ENCODE measurements at places on chromosomes 2 and 18.

- no peak for DNase-seq
These were observed 82.5 kb downstream of the CERS6 start for GRCh38 chr2:168538534-168538933.

DNA sequence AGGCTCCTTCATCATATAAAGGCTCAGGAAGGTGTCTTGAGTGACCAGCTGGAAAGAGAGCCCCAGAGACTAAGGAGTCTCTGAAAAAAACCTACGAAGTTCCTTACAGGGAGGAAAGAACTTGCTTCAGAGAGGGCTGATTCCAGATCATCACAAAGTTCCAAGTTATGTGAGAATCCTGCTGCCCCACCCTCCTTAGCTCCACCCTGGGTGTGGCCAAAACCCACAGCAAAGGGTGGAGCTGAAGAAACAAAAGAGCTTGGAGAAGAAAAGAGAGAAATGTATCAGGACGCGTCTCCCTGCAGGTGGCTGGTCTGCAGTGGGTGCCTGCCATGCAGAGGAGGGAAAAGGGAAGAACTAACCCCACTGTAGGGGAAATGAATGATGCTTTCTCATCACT, 32.8 kb upstream of the ZNF396 start:
- DNase-seq, result no peak

DNA sequence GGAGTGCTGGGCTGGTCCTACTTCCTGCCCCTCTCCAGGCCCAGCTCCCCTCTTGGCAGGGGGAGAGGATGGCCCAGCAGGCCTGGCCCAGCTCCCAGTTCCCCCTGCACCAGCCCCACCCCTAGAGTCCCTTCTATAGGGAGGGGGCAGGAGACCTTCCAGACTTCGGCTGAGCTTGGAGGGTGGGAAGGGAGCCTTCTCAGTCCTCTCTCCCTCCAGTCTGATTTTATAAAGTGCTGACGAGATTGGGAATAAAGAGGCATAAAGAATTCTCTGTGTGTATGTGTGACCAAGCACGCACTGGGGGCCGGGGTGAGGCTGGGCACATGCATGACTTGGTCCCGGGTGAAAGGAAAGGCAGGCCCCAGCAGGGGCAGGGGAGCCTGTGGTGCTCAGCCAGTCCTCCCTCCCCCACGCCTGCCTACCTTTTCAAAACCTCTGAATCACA, 5.1 kb downstream of the CHPF start:
- no peak for DNase-seq

- no peak for DNase-seq
These were observed 97.1 kb upstream of the CELF4 start for GRCh38 chr18:37662546-37663339.

DNA sequence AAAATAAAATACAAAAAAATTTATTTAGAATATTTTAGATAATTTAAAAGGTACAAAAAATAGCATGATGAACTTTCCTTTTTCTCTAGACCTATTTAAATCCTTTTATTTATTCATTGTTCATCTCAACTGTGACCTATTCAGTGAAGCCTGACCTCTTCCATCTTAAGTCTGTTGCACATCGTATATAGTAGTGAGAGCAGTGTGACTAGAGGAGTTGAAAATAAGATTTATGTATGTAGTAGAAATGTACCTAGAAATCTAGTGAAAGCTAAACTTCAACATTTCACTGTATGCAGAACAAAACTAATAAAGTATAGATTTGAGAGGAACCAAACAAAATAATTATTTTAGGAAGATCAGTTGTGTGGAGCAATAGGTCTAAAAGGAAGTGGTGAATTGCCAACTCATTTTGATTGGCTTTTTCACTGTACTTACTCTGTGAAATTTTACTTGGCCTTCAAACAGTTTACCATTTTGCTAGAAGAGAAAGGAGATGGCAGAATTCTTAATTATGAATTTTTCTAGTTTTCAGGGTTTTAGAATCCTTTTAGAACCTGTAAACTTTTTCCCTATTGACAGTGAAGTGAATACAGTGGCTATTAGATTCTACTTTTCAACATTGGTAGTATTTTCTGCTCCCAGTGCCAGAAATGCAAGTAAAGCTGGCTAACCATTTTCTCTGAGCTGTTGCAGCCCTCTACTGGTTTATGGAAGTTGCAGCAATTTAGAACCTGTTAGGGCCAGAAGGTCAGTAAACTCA, 11.0 kb downstream of the ANKRD12 start:
- DNase-seq, result no peak

DNA sequence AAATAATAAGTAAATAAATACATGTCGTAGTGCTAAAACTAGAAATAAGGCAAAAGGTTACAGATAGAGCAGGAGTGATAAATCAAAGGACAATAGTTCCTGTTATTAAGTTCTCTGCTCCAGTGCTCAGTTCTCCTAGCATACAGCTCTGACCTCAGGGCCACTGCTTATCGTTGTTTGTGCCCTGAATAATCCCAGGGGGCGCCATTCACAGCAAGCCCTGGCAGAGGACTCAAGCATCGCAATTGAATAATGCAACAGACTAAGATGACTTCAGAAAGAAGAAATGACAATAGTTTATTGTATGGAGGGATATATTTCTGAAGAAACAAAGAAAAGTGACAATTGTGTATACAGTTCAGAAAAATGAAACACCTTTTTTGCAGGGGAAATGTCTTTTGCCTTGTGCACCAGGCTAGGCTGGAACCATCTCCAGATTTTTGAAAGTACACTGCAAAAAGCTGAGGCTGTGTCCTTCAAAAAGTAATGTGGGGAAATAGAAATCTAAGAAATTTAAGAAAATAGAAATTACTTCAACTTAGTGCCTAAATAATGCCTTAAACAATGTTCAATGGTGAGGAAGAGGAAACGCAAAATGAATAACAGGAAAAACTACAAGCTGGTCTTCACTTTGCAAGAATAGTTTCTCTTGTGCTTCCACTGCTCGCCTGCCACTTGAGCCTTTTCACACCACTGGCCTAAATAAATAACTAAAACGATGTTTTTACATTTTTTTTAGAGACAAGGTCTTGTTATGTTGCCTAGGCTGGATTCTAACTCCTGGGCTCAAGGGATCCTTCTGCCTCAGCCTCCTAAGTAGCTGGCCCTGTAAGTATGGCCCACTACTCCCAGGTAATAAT, 19.0 kb upstream of the CCNYL1 start:
- peak; percentile 42 for DNase-seq

DNA sequence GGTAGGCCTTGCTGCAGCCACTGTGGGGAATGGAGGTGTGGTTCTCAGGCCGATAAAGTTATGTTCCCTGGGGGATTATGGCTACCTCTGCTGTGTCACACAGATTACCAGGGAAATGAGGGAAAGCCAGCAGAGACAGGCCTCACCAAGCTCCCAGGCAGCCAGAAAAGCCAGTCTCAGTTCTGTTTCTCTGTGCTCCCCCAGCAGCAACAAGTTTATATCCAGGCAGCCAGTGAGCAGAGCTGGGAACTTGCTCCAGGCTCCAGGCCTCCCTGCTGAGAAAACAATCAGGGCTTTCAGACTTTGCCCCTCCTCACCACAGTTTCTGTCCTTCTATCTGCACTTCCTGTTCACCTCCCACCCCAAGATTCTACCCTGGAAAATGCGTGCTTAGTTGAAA, 596.6 kb upstream of the GYPC start:
- no peak for DNase-seq

- DNase-seq, result no peak
These were observed at the start of gene GPR75 for GRCh38 chr2:53859206-53860181. GPR75 (minus strand) TSS chr2:53859967; CDS start chr2:53854756, 5,211 bp downstream.

DNA sequence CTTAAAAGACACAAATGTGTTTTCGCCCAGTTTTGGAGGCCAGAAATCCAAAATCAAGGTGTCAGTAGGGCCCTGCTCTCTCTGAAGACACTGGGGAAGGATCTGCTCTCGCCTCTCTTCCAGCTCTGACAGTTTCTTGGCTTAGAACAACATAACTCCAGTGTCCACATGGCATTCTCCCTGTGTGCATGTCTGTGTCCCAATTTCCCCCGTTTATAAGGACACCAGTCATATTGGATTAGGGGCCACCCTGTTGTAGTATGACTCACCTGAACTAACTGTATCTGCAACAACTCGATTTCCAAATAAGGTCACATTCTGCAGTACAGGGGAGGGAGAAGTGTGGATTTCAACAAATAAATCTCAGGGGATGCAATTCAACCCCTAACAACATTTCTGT, 263.2 kb downstream of the SS18 start:
- no peak for DNase-seq

- no peak for DNase-seq
These were observed 36.9 kb upstream of the KCNG2 start for GRCh38 chr18:79760881-79761280.

GRCh38 chr2:47232738-47233415, 77.8 kb upstream of the STPG4 start:
- no peak for DNase-seq

DNA sequence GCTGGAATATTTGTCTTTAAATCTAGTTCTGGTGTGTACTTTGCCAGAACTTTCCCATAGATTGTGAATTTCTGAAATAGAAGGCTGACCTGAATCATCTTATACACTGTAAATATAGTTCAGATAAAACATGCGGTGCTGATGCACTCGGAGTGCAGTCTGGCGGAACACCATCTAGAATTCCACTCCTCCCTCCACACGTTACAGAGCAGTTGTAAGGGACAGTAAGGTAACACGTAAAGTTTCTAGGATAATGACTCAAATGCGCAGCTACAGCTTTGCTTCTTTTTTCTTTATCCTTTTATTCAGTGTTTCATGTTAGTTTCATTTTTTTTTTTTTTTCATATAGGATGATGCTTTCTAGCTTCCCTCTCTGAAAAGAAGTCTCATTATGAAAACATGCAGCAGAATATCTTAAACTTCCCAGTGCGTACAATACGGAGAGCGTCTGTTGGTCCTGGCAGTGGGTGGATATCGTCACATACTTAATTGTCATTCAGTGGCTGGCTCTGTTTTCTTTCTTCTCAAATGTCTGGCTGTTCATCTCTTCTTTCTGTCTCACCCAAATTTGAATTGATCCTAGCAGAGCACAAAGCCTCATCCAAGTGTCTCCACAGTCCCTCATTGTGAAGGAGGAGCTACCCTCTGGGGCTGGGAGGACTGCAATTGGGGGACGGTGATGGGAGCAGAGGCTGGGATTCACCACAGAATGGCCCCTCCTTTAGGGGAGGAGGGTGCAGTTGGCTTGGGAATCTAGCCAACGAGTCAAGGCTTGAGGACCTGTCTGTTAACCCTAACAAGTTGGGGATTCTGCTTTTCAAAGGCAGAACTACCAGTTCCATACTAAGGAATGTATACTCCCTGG, 138.8 kb downstream of the MYT1L start:
- no peak for DNase-seq

GRCh38 chr2:3662239-3662638, 4.2 kb downstream of the ALLC start:
- DNase-seq, result no peak

DNA sequence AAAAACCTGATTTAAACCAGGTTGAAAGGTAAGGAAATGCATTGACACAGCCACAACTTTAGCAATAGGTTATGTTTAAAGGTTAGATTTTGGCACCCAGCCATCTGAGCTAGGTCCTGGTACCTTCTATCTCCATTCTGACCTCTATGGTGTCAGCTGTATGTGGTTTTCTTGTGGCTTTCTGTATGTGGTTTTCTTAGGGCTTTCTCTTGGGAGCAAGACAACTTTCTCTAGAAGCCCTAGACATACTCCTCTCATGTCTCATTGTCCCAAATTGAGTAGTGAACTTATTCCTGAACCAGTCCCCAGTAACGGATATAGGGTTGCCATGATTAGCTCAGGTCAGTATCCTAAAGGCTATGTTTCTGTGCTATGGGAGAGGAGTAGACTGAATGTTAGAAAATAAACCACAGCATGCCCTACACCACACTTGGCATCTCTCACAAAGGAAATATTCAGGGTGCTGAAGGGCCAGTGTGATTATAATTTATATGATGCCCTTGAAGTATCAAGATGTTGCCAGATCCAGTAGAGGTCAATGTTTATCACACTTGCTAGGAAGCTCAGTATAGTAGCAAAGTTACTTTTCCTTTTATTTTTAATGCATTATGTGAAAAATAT, 176.1 kb downstream of the CAPN13 start:
- no peak for DNase-seq

DNA sequence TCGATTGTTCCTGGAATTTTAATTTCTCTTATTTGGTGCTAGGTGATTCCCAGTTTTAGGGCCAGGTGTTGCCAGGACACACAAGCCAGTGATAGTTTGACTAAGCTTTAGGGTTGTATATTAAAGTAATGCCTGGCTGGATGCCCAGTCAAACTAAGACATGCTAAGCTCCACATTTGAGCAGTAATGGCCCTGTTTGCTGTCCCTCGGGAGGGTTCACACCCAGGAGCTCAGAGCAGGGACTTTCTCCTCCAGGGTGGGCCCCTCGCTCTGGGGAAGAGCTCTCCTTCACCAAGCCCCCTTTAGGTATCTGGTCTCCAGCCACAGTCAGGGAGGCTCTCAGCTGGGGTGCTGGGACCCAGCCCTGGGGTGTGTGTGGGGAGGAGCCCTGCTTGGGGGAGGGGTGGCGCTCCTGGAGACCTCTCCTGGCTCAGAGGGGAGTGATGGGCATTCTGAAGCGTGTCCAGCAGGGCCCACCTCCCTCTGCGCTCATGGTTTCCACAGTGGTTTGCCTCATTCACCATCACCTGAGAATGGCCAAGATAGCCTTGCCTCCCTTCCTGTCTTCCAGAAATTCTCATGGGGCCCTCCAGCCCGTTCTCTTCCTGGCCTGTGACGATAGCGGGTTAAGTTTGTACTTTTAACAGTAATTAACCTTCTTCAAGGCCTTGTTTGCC, 31.7 kb downstream of the INPP4A start:
- no peak for DNase-seq

DNA sequence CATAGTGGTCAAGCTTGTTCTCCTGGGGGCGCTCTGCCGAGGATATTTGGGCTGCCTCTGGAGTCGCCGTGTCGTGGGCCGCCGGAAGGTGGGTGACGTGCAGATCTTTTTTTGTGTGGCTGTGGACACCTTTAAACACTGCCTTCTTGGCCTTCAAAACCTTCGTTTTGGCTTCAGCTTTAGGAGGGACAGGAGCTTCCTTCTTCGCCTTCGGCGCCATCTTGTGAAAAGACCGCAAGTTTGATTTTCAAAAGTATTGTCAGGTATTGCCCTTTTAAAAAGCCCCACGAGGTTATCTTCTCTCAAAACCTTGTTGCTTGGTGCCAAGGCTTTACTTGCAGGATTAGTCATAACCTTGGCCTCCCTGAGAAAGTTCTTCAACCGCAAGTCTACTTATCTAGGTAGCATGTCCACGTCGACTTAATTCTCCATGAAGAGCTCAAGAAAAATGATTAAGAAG, 20.8 kb downstream of the LAMA3 start:
- DNase-seq, result no peak

- no peak for DNase-seq
These were observed 29.0 kb upstream of the ZFP36L2 start for GRCh38 chr2:43255296-43255910.

DNA sequence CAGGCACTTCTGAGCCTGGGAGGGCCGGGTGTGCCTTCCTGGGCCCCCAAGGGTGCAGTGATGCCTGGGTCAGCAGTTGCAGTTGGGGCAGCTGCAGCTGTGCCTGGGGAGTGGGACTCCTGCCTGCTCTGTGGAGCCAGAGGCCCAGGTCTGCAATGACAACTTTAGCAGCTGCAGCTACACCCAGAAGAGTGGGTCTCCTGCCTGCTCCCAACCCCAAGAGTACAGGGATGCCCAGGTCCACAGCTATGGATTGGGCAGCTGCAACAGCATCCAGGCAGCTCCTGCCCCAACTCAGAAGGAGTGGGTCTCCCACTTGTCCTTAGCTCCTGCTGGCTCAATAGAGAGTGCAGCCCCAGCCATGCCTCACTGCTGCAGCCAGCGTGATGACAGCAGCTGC, 73.0 kb upstream of the ST3GAL5 start:
- no peak for DNase-seq

All from stimulated activated CD4-positive, alpha-beta T cell treated with anti-CD3 and anti-CD28 coated beads, Interleukin-4, amount 100 ng/mL, for 1 hour (primary cell).